ENCODE measurements at places on chromosomes 4 and X.

DNA sequence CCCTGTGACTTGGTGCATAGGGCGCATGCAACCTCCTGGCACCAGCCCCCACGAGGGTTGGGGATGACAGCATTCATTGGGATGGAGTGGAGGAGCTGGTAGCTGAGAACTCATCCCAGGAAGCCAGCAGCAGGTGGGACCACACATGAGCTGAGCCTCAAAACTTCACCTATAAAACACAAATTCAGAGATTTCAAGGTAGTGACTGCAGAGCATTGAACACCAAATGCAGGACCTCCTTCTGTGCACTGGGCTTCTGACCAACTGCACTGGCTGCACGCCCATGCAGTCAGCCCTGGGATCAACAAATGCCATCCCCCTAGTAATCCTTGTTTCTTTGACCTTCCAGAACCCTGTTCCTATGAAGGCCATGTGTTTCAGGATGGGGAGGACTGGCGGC lies 197.8 kb downstream of the FRAS1 start:
- peaks cover 3% of the 10 kb centered on the region for H3K27me3 ChIP-seq
- H3K36me3 ChIP-seq: no peaks in the 10 kb centered on the region
- no peak for DNase-seq
- H3K4me1 ChIP-seq: no peaks in the 10 kb centered on the region
- no peak overlapping the region for H3K4me3 ChIP-seq

- no peaks in the 10 kb centered on the region for H3K36me3 ChIP-seq
- H3K4me1 ChIP-seq: no peaks in the 10 kb centered on the region
- H3K4me3 ChIP-seq: no peak overlapping the region
- H3K27ac ChIP-seq: no peak overlapping the region
- H3K27me3 ChIP-seq: no peaks in the 10 kb centered on the region
Measured at GRCh38 chr4:30989508-30989907, 269.3 kb downstream of the PCDH7 start.

GRCh38 chr4:112113864-112114263 lies 31.4 kb upstream of the FAM241A start:
- no peak overlapping the region for H3K27ac ChIP-seq
- no peaks in the 10 kb centered on the region for H3K27me3 ChIP-seq
- no peaks in the 10 kb centered on the region for H3K36me3 ChIP-seq
- H3K4me1 ChIP-seq: peaks cover 12% of the 10 kb centered on the region

GRCh38 chr4:112485930-112486329 lies 30.1 kb downstream of the NEUROG2 start:
- H3K4me3 ChIP-seq: no peak overlapping the region
- H3K4me1 ChIP-seq: no peaks in the 10 kb centered on the region
- DNase-seq: no peak
- H3K27ac ChIP-seq: no peak overlapping the region
- no peaks in the 10 kb centered on the region for H3K36me3 ChIP-seq

DNA sequence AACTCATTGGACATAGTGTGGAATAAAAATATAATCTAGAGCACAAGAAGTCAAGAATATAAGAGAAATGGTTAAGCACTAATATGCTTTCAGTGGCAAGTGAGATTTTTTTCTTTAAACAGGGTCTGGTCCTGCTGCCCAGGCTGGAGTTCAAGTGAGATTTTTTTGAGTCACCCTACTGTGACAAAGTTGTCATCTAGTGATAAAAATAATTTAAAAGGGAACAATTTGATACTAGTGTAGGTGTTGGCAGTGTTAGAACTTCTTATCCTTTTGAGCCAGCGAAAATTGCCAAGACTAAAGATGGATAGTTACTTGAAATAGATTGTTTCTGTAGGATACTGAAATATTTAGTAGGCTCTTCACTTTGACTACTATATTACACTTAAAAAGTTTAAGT lies 67.9 kb upstream of the TECRL start:
- no peaks in the 10 kb centered on the region for H3K27me3 ChIP-seq
- no peaks in the 10 kb centered on the region for H3K36me3 ChIP-seq

DNA sequence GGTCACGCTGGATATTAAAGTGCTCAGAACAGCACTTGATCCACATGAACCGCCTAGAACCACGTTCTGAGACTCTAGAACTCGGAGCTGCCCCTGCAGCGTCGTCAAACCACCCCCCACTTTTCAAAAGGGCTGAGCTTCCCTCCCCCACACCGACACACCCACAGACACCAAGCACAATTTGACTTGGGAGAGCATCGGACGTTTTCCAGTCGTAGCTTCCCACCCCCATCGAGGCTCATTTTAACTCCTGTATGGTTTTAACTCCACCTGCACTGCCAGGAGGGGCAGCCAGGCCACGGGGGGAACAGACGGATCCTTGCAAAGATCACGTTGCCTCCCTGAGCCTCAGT lies 26.3 kb downstream of the PPP2R2C start:
- no peak for DNase-seq
- peaks cover 2% of the 10 kb centered on the region for H3K27me3 ChIP-seq
- H3K4me3 ChIP-seq: no peak overlapping the region
- peaks cover 4% of the 10 kb centered on the region for H3K4me1 ChIP-seq
- no peaks in the 10 kb centered on the region for H3K36me3 ChIP-seq

DNA sequence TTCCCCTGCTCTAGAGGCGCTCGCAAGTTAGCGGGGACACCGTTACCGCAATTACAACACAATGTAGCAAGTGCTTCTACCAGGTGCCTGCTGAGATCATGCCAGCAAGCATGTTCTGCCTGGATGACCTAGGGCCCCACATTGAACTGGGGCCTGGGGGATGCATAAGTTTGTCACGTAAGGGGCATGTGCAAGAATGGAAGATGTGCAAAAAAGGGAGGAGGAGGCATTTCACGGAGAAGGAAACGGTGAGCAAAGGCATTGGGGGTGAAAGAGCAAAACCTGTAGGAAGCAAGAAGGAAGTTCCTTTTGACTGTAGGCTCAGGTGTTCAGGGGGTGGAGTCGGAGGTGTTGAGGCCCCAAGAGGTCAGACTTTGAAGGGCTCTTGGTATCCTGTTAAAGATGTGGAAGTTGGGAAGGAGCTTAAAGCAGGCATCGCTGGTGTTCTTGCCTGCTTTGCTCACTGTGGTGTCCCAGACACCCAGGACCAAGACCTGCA lies 602 bp upstream of the SCARB2 start:
- DNase-seq: no peak
- peaks cover 27% of the 10 kb centered on the region for H3K4me1 ChIP-seq
- H3K36me3 ChIP-seq: no peaks in the 10 kb centered on the region
- H3K27ac ChIP-seq: peak overlapping the region; percentile 78
- peaks cover 21% of the 10 kb centered on the region for H3K27me3 ChIP-seq
- H3K4me3 ChIP-seq: peak overlapping the region; percentile 73

DNA sequence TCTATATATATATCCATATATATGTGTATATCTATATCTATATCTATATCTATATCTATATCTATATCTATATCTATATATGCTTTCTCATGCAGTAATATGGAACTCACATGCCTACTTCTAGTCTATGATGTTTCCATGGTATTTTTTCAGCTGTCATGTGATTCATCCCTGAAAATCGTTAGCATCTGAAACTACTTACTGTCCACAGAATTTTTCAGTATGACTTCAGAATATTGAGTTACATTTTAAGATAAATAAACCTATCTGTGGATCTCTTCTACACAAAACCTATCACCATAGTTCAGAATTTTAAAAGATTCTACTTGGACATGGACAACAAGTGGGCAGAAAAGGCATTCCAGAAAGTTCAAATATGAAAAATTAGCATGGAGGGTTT lies 855.1 kb upstream of the INTU start:
- H3K4me3 ChIP-seq: no peak overlapping the region
- DNase-seq: no peak
- H3K4me1 ChIP-seq: no peaks in the 10 kb centered on the region
- H3K36me3 ChIP-seq: no peaks in the 10 kb centered on the region

DNA sequence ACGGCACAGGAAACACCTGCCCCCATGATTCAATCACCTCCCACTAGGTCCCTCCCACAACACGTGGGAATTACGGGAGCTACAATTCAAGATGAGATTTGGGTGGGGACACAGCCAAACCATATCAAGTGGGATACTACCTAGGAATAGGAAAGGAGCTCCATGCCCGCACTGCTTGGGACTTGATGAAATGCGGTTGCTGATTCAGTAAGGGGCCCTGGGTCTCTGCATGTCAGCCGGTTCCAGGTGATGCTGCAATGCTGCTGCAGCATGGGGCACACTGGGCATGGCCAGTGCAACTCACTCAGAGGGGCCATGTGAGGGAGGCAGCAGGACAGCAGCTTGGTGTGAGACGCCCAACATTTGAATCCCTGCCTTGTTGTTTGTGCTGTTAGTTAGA lies 34.0 kb upstream of the MSX1 start:
- no peaks in the 10 kb centered on the region for H3K27me3 ChIP-seq
- H3K4me1 ChIP-seq: no peaks in the 10 kb centered on the region
- H3K27ac ChIP-seq: no peak overlapping the region
- no peak for DNase-seq
- H3K36me3 ChIP-seq: no peaks in the 10 kb centered on the region

DNA sequence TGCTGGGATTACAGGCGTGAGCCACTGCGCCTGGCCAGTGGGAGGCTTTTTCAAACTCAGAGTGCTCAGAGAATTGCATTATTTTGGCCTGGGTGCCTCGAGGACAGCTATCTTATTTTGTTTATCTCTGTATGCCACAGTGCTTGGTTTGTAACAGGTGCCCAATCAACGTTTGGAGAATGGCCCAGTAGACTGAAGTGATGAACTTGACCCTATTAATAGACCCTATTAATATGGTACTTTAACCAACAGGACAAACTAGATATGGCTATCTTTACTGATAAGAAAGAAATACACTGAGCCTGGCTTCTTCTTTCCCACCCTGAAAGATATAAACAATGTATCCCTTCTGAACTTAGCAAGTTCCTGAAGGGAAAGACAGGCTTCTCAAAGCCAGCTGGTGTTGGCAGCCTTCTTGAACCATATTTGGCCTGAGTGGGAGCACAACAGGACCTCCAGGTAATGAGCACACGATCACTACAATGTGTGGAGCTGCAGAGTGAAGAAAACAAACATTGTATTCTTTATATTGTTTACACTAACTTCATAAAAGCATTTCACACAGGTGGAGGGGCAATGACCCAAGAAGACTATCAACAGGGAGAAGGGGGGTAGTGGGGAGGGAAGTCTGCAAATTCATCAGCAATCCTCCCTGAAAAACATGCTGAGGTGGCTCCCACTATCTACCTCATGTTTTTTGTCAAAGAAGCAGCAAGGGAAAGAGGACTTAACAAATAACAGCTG lies 41.7 kb downstream of the PRPS1 start:
- H3K27me3 ChIP-seq: no peaks in the 10 kb centered on the region
- no peak for DNase-seq
- H3K27ac ChIP-seq: no peak overlapping the region
- H3K36me3 ChIP-seq: no peaks in the 10 kb centered on the region
- peaks cover 27% of the 10 kb centered on the region for H3K4me1 ChIP-seq

GRCh38 chr4:10343656-10344055 lies 113.6 kb downstream of the ZNF518B start:
- no peak overlapping the region for H3K27ac ChIP-seq
- peaks cover 13% of the 10 kb centered on the region for H3K27me3 ChIP-seq
- no peak overlapping the region for H3K4me3 ChIP-seq
- H3K4me1 ChIP-seq: no peaks in the 10 kb centered on the region

DNA sequence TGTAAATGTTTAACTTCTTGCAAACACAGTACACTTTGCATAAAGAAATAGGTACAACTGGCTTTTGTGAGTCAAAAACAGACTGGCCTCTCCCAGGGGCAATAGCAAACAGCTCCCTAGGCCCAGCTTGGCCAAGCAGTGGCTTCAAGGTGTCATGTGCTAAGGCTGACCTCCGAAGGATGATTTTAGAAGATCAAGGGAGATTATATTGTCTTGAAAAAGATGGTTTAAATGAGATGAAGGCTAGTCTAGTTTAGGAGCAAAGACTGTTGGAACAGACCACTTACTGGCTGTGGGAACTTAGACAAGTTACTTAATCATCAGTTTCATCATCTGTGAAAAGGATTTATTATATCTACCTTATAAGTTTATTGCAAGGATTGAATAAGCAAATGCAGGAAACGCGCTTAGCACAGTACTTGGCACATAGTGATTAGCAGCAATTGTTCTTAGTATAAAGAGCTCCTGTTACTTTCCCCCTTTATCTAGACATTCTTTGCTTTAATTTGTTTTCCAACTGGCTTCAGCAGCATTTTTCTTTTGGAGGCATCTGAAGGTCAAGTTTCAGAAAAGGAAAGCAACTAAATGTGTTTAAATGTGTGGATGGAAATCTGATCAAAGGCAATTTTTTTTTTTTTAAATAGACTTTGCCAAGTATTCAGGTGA lies 17.2 kb downstream of the ANXA3 start:
- H3K4me3 ChIP-seq: no peak overlapping the region
- H3K27me3 ChIP-seq: peaks cover 16% of the 10 kb centered on the region
- peaks cover 5% of the 10 kb centered on the region for H3K4me1 ChIP-seq
- DNase-seq: no peak
- H3K36me3 ChIP-seq: no peaks in the 10 kb centered on the region

- peaks cover 23% of the 10 kb centered on the region for H3K36me3 ChIP-seq
- H3K4me1 ChIP-seq: peaks cover 17% of the 10 kb centered on the region
- H3K27ac ChIP-seq: no peak overlapping the region
- no peak overlapping the region for H3K4me3 ChIP-seq
- DNase-seq: no peak
Measured at GRCh38 chr4:139523076-139523475, 32.9 kb downstream of the SETD7 start.

- DNase-seq: no peak
- no peaks in the 10 kb centered on the region for H3K27me3 ChIP-seq
- H3K27ac ChIP-seq: no peak overlapping the region
- H3K36me3 ChIP-seq: no peaks in the 10 kb centered on the region
Measured at GRCh38 chr4:20219521-20219920, 32.2 kb upstream of the SLIT2 start.

DNA sequence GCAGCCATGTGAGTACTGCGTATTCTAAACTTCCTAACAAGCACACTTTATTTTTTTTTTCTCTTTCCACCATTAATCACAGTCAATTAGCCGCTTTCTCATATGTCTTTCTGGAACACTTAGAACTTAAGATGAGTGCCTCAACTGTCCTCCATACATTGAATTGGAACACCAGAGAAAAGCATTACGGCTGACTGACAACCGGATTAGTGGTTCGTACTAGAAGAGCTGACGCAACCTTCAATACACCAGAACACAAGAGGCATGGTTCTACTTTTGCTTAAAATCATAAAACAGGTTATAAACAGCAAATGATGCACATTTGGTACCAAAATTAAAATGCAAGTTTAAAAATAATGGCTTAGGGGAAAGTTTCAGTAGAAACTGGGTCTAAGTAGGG lies 3.3 kb downstream of the TMEM47 start:
- DNase-seq: no peak
- H3K4me3 ChIP-seq: no peak overlapping the region
- H3K36me3 ChIP-seq: peaks cover 2% of the 10 kb centered on the region

- H3K27me3 ChIP-seq: no peaks in the 10 kb centered on the region
- no peak overlapping the region for H3K27ac ChIP-seq
- peaks cover 8% of the 10 kb centered on the region for H3K4me1 ChIP-seq
- DNase-seq: no peak
- H3K4me3 ChIP-seq: no peak overlapping the region
Measured at GRCh38 chrX:154696676-154697045, 43.3 kb upstream of the CTAG2 start.

DNA sequence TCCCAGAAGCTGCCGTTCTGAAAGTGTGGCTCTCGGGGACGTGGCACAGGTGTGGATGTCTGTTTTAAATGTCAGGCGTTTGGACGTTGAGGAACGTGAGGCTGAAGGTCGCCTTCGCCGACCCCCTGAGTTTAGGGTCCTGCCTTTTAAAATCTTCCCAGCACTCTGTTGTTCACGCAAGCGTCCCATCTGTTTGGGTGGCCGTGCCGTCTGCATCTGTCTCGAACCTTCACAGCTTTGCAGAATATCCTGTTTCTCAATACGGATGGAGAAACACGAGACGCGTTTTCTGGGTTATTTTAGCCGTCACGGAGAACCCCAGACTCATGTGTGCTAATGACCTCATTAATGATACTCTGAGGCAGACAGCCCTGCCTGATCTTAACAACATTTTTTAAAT lies 31.5 kb downstream of the SHOX start:
- no peak for DNase-seq
- no peak overlapping the region for H3K27ac ChIP-seq
